ENCODE measurements at places on chromosomes 1 and 21.
A peak's percentile ranks its signal among the peaks of the same experiment; 100 is the strongest.

- DNase-seq = no peak
Observed at GRCh38 chr1:20371411-20371810, 80.7 kb downstream of the VWA5B1 start.

DNA sequence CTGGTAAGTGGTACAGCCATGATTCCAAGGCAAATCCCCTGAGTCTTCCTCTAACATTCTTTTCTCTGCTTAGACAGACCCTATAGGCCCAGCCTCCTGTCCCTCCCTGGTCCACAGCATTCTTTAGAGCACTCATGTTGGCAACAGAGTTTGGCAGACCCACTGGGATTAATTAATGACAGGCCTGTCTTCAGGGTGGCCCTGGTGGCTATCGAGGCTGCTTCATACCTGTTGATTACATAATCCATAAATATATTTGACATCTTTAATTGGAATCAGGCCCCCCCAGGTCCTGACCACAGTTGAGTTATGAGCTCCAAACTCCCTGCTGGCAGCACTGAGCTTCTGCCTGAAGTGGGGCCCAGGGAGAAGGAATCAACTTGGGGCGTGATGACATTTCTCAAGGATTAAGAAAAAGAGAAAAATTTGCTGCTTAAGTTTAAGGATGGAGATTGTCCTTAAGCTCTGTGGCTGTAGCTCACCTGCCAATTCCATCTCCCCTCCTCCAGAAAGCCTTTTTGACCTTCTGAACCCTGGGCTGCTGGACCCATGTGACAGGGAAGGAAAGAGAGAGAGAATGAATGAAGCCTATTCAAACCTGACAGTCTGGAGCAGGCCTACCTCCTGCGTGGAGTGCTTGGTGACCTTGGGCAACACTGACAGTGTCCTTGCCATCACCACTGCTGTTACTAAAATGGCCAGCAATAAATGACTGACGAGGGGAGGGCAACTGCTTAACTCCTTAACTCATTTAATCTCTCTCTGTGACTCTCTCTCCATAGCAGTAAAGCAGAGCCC, 156.6 kb downstream of the TRABD2B start:
- no peak for DNase-seq

- no peak for DNase-seq
Observed at GRCh38 chr1:24874611-24875234, 55.4 kb downstream of the RUNX3 start.

- DNase-seq = no peak
Observed at GRCh38 chr1:215539803-215540570, 27.1 kb upstream of the KCTD3 start.

- no peak for DNase-seq
Observed at GRCh38 chr1:201137579-201138310, 10.8 kb upstream of the ASCL5 start.

GRCh38 chr1:51736702-51737101, 119.8 kb downstream of the OSBPL9 start:
- DNase-seq = no peak

DNA sequence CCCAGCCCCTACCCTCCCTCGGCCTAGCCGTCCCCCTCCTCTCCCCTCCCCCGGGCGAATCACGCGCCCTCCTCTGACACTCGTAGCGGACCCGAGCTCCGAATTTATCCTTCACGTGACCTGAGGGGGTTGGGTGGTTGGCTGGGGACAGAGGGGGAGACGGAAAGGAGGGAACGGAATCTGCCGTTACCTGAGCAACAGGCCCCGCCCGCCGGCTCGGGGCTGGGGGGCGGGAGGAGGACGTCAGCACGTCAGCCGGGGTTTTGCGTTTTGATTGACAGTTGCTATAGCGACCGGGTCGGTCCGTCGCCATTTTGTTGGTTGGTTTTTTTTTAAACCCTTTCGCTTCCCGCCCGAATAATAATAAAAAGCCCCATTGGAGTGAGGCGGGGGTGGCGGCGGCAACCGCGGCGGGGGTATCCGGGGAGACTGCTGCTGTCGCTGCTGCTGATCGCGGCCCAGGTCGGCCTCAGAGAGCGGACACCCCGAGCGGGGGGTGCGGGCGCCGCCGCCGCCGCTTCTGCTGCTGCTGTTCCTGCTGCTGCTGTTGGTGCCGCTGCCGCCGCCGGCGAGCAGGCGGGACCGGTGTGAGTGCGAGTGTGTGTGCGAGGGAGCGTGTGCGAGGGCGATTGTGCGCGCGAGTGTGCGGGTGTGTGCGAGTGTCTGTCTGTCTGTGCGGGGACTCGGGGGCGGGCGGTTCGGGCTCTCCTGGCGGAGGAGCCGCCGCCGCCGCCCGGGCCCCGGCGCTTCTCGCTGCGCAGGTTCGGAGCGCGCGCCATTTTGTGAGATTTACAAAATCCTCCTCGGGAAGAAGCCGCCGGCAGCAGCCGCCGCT, at the start of gene DYRK1A:
Gene DYRK1A (plus strand): TSS at position 292 of the 835 bp plus-strand sequence. CDS start 53,602 bp downstream, outside the sequence.
- DNase-seq = peak; percentile 97

DNA sequence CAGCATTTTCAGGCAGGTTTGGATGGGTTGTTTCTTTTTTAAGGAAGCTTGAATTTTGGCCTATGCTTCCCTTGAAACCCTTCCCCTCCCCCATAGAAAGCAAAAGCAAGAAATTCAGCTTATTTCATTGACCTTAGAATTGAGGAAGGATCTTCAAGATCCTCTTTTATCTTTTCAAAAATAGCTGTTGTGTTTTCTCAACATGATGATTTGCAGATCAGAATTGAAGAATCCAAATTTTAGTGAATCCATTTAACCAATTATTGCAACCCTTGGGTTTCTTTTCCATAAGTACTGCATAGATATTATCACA, 73.7 kb downstream of the LRRC8C start:
- no peak for DNase-seq

- DNase-seq = no peak
Observed at GRCh38 chr1:223738465-223739365, 26.4 kb downstream of the CAPN2 start.

GRCh38 chr1:19738076-19738475, 61.6 kb downstream of the TMCO4 start:
- DNase-seq = no peak

- no peak for DNase-seq
Observed at GRCh38 chr21:41098076-41098475, 69.9 kb upstream of the BACE2 start.

- DNase-seq = no peak
Observed at GRCh38 chr1:8025061-8025670, 943 bp downstream of the ERRFI1 start.

GRCh38 chr1:174013864-174014418, 8.2 kb downstream of the RC3H1 start:
- DNase-seq = no peak

- no peak for DNase-seq
Observed at GRCh38 chr1:232459826-232460225, 170.1 kb downstream of the SIPA1L2 start.

GRCh38 chr1:172719694-172720138, 60.8 kb downstream of the FASLG start:
- DNase-seq = no peak

- no peak for DNase-seq
Observed at GRCh38 chr1:241808265-241808664, 39.7 kb upstream of the EXO1 start.
